ENCODE measurements at places on chromosomes 1 and 21.

- DNase-seq, result no peak
These were observed 576.6 kb downstream of the NPHP4 start for GRCh38 chr1:5415606-5416005.

DNA sequence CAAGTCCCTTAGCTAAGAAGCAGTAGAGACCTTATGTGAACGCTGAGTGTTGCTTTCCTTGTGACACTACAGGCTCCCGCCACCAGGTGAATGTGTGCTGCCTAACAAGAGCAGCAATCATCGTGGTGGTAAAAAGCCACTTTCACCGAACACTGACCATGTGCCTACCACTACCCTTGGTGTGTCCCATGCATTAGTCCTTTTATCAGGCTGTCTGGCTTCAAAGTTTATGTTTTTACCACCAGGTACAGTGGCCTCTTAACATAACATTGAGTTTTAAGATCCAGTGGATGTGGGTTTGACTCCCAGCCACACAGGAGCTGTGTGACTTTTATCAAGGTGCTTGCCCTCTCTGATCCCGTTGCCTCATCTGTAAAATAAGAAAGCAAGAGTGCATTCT is 1.7 kb downstream of the C1QB start:
- DNase-seq, result no peak

DNA sequence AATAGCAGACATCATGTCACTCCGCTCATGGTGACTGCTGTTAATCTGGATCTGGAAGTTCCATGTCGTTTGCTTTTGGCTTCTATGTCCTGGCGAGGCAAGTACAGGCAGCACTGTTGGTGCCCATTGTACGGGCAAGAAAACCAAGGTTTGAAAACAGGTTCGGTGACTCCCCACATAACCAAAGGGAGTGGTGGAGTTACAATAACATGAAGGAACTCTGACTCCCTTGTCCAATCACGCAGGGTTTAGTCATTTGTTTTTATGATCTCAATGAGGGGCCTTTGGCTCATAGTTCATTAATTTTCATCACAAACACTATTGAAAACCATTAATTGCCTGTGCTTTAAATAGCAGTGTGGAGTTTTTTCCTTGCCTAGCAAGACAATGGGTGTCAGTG is 82.9 kb upstream of the SSX2IP start:
- no peak for DNase-seq

- no peak for DNase-seq
These were observed 181.3 kb upstream of the DMRTA2 start for GRCh38 chr1:50604580-50604979.

- no peak for DNase-seq
These were observed 4.6 kb upstream of the SMG7 start for GRCh38 chr1:183467687-183468086.

DNA sequence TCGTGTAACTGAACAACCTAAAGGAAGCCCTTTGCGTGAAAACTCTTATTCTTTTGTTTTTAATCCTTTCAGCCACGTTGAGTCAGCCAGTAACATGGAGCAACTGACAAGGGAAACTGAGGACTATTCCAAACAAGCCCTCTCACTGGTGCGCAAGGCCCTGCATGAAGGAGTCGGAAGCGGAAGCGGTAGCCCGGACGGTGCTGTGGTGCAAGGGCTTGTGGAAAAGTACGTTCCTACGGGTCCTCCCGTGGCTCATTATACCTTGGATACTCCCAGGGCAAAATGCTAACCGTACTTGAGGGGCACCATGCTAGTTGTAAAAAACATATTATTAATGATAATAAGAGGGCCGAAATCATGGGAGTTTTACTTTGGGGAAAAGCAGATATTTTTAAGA is 49.4 kb downstream of the LAMC2 start:
- DNase-seq, result no peak

- no peak for DNase-seq
These were observed 35.5 kb upstream of the RABGAP1L start for GRCh38 chr1:174123843-174124242.

DNA sequence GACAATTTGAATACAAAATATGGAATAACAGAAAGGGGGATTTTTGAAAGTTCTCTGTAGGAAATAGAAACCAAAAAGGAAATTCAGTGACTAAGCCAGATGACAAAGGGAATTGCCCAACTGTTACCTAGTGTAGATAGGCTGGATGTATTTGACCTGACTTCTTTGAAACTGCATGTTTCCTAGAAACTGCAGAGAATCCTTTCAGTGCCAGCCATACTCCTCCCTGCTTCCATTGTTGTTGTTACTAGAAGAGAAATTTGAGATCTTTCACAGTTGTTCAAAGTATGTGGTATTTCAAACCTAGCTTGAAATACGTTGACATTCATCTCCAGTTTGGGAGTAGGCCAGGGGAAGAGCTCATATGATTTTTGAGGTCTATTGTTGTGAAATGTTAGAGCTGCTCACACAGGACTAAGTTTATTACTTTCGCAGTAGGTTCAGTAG is 1.8 kb upstream of the GBP5 start:
- peak; percentile 85 for DNase-seq

- peak; percentile 38 for DNase-seq
These were observed at the start of gene SHISA4 for GRCh38 chr1:201888282-201889089. Gene SHISA4 (plus strand): TSS chr1:201888898. CDS start chr1:201888995, 97 bp downstream.

DNA sequence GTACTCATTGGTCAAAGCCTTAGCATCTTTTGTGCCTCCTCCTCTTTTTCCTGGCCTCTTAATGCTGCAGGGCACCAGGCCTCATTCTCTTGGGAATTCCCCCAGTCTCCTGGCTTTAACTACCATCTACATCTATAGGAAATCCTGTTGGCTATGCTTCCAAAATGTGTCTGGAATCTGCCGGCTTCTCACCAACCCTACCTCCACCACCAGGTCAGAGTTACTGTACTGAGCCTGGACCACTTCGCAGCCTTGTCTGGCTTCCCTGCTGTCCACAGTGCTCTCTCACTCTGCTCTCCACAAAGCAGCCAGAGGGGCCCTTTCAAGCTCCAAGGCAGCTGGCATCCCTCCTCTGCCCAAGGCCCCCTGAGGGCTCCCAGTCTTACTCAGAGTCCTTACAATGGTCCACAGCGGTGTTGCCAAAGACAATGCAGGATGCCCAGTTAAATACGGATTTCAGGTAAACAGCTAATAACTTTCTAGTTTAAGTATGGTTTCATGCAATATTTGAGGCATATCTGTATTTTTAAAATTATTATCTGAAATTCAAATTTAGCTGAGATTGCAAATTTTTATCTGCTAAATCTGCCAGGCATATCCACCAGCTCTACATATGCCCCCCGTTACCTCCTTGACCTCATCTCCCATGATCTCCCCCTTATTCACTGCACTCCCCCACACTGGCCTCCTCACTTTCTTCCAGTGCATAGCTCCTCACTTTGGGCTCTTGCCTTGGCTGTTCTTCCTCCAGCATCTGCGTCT is 34.5 kb upstream of the FAM163A start:
- no peak for DNase-seq

GRCh38 chr21:42424914-42425541 is 21.3 kb downstream of the UBASH3A start:
- DNase-seq, result no peak

GRCh38 chr21:31564439-31564838 is 95.1 kb upstream of the SOD1 start:
- DNase-seq, result peak; percentile 60

DNA sequence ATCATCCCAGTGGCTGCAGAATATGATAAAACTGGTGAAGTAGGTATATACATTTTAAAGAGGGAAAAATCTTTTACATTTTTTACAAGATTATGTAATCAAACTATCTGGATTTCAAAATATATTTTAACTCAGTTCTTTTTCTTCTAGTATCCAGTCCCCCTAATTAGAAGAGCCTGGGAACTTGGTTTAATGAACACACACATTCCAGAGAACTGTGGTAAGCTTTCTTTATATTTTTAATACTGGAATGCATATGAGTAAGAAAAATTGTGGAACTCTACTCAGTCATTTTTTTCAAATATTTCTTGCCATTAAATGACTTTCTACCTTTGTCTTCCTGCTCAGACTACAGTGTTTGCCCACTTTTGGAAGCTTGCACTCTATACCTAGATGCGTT is 8.2 kb downstream of the ACADM start:
- peak; percentile 57 for DNase-seq

GRCh38 chr1:3763351-3764125 is 9.0 kb upstream of the SMIM1 start:
- no peak for DNase-seq

All from fibroblast of skin of abdomen (primary cell).